Activated CD4-positive, alpha-beta T cell treated with anti-CD3 and anti-CD28 coated beads, Interleukin-2, Interleukin-6, amounts not matched to agents 100 ng/mL and 50 ng/mL, durations not matched to agents 16 hours and 8 hours (primary cell): ENCODE measurements at places on chromosomes 3 and 15.

GRCh38 chr3:188677344-188677743 is 494.4 kb upstream of the TPRG1 start:
- DNase-seq: no peak

DNA sequence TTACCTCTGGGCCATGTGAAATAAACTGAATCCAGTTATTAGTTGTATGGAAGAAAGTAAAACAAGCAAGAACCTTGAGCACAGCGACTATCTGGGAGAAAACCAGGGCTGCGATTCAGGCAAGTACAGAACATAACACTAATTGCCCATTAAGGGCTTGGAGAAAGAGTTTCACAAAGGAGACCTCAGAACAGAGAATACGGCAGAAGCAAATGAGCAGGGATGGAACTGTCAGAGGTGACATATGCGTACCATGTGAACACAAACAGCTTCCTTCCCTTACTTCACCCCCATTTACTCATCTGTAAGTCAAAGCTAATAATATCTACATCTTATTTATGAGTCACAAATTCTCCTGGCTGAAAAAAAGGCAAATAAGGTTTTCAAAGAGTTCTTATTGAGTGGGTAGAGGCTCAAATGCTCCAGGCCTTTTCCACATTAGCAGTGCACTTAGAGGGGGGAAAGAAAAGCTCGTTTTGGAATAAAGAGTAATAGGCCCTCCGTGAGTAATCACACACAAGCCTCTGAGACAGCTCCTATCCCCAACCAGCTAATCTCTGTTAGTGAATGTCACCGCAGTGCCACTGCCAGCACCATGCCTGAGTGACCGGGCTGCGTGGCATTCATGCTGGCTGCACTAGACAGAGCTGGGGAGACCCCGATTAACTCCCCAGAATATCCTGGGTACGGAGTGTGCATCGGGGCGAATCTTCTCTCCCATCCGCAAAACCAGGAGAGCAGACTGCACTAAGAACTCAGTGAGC is 2.6 kb downstream of the PCSK6 start:
- DNase-seq: no peak

GRCh38 chr15:84681831-84682230 is 23.8 kb upstream of the NMB start:
- DNase-seq: peak; percentile 64

DNA sequence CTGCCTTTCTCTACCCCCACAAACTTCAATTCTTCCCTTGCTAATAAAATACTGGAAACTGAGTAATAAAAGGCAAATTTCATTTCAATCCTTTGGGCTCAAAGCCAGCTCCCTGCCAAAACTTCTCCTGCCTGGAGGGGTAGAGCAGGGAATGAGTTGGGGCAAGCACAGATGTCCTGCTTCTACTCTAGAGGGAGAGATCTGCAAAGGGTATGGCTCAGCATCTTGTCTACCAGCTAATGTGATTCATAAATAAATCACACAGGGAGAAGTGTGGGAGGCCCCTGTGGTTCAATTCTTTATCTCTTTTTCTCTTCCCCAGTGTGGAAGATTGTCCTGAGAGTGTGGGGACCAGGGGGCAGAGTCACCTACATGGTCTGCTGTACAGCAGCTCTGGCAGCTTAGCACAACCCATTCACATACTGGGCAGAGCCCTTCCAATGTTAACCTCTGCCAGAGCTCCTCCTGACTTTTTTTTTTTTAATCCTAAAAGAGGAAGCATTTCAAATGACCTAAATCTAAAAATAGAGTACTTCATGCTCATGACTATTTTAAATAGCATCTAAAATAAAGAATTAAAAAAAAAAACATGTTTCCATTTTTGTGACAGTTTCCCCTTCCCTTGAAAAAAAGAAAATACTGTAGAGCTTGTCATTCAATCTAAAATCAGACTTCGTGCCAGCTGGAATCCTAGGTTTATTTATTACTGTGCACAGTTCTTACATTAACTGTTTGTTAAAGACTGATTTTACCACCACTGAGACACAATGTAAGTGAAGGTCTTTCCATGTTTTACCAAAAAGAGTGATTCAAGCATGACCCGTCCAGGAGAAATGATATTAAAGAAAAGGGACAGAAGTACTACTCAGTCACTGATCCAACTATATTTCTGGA is 1083.7 kb upstream of the CFAP20DC start:
- no peak for DNase-seq

GRCh38 chr3:11530153-11530721 is 113.5 kb downstream of the VGLL4 start:
- no peak for DNase-seq

- DNase-seq: peak; percentile 87
Measured at GRCh38 chr15:67065531-67066005, at the start of gene SMAD3. Gene SMAD3, plus strand, starts transcription at chr15:67065602. Its CDS starts 553 bp downstream, at chr15:67066155.

GRCh38 chr3:126117212-126117611 is 33.3 kb upstream of the SLC41A3 start:
- DNase-seq: no peak

DNA sequence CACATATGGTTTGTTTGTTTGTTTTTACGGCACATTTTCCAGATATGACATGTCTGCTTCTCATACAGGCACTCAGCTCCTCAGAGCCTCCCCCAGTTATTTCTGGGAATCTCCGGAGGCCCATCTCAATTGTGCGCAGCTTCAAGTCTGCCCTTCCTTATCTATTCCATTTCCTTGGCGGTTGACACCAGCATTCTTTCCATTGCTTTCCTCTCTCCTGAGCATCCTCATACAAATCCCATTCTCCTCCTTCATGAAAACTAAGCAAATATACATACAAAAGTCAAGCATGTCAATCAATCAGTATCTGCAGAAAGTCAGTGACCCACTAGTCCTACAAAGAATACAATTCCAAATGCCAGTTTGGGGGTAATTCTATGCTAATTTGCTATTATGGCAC is 166.7 kb downstream of the SQOR start:
- DNase-seq: no peak

DNA sequence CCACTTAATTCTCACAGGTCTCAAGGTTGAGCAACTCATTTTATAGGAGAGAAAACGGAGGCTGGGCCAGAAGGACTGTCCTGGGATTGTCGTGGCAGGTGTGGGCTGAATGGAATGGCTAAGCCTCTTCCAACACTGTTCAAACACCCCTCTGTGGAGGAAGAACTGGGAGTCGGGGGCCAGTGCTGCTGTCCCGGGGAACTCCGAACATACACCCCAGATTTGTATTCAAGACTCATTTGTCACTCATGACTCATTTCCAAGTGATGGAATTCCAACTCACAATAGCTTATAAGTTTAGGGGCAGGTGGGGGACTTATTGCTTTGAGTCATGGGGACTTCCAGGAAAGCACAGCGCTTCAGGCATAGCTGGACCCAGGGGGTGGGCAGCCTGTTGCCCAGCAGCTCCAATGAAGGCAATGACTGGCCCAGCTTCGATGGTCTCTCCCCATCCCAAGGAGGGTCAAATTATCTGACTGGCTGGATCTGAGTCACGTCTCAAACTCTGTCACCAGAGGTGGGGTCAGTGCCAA is 72.5 kb downstream of the TM2D3 start:
- DNase-seq: no peak

DNA sequence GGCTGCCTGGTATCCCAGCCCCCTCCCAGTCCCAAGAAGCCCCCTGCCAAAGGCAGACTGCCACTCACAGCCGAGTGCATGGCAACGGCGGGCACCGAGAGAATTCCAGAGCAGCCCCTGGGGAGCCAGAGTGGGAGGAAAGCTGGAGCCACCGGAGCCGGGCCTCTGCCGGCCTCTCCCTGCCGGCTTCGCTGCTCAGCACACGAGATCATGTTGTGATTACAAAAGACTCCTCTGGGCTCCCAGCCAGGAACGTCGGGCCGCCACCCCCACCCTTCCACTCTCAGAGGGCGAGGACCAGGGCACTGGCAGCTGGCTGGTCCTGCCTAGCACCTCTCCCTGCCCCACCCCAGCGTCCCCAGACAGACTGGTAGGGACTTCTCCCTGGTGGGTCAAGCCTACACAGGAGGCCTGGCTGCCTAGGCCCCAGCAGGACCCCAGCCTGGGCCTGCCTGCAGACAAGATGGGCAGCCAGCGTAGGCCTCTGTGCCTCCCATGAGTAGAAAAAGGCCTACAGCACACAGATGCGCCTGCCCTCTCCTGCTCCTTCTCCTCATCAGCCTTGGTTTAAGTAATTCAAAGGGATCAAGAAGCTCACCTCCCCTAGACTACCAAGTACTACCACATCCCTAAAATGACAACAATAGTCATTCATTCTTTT is at the start of gene CCDC9B:
Gene CCDC9B, minus strand, starts transcription at position 200 of the 661 bp plus-strand sequence. Its CDS starts 120 bp downstream, at position 80.
- no peak for DNase-seq

DNA sequence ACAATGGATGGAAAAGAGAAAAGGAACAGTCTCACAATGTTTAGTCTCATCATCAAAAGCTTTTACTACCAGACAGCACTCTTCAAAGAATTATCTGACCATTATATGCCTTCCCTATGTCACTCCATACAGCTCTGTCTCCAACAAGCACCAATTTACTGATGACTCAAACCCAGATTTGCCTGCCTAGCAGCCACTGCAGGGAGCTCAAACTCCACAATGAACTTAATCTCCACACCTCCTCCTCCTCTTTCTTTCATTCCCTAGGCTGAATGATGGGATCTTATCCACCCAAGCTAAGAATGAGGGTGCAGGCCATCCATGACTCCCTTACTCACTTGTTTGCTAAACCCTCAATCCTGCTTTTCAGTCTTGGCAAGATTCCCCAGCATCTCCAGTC is 45.5 kb downstream of the NBEAL2 start:
- DNase-seq: peak; percentile 32

- DNase-seq: no peak
Measured at GRCh38 chr3:11535243-11535960, 108.3 kb downstream of the VGLL4 start.

GRCh38 chr15:57746786-57747185 is 40.3 kb downstream of the POLR2M start:
- no peak for DNase-seq

DNA sequence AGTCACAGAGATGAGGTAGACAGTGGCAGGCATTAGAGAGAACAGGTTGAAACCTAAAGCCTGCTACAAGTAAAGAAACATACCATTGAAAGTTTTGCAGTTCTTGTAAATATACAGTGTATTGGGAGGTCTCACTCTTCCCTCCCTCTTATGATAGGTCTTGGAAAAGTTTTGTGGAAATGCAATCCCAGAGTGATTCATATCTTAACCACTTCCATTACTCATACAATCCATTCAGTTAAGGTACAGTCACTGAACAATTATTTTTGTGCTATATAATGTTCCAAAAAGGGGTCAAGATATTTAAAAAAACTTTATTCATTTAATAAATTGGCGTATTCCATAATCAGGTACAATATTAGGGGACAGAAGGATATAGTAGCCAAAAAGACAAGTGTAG is 737.7 kb upstream of the ALCAM start:
- DNase-seq: no peak

DNA sequence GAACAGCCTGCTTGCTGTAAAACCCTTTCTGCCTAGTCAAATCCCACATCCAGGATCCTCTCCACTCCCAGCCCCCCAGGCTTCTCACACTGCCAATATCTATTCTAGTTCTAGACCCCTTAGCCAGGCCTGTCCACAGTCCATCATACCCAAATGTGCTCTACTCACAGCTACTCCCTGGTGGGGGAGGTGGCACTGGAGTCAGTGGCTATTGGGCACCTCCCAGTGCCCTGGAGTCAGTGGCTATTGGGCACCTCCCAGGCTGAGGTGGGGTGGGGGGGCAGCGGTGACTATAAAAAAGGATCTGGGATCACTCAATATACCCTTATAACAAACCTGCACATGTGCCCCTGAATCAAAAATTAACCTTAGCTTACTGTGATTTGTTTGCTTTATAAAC is 773 bp upstream of the DISP2 start:
- DNase-seq: no peak

DNA sequence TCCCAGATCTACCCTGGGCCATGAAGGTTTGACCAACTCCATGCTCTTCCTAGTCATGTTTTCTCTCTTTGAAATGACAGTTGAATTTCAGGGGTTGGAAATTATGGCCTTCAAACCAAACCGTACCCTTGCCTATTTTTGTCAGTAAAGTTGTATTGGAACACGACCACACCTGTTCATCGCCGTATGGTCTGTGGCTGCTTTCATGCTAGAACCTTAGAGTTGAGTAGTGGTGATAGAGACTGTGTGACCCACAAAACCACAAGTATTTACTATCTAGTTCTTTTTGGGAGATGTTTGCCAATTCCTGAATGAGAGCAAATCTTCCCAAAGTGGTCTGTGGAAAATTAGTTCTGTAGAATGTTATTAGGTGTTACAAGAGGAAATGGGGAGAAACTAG is 24.0 kb upstream of the STARD5 start:
- DNase-seq: no peak

DNA sequence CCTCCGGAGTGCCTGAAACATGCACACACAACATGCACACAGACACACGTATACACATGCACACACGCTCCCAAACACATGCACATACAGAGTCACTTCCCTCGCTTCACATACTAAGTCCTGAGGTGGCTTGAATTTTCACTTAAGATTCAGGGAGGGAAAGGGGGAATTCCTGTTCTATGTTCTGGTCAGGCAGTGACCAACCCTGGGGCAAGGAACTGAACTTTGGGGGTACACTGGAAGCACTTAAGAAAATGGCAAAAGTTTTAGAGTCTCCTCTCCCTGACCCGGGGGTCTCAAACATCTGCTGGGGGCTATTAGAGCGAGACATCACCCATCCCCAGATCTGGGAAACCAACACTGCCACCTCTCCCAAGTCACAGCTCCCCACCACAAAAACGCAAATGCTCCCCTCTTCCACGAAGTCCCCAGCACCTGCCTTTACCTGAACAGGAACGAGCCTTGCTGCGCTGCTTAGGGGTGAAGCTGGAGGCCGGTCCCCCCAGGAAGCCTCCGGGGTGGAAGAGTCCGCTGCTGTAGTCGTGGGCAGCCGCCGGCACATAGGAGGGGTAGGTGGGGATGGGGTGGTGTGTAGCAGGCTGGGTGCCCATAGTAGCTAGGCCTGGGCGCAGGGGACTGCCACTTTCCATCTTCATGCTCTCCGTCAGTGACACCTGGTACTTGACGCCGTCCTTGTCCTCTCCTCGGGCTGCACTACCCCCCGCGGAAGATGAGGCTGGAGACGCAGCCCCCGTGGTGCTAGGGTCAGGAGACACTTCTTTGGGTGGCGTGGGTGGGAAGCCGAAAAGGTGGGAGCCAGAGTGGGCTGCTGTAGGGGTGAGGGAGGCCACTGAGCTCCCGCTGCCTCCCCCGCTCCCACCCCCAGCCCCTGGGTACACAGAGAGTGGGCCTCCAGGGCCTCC is 7.5 kb downstream of the GATA2 start:
- DNase-seq: no peak

DNA sequence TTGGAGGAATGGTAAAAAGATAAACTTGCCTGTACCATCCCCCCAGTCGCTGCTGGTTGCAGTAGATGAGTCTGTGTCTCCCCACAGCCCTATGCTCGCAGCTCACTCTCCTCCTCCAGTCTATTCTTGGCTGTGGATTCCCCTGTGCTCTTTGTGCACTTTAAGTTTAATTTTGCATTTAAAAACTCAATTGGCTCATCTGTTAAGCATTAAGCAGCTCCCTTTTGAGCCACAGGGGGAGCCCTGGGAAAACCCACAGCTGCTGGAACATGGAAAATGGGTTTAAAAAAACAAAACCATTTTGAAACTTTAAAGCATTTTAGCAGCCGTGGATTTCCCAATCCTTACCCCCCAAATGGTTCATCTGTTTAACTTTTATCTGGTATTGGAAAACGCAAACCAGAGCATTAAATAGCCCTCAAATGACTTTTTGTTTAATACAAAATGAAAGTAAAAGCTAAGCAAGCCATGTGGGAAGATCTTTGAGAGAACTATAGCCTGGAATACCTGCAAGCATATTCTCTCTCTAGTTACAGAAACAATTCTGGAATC is 536.9 kb downstream of the ZIC1 start:
- no peak for DNase-seq

- no peak for DNase-seq
Measured at GRCh38 chr15:58724466-58724865, 25.0 kb downstream of the ADAM10 start.
